Right forelimb (tissue), 1 donor: ENCODE measurements at places on chromosomes 11 and 22.
A peak's percentile ranks its signal among the peaks of the same experiment; 100 is the strongest.

DNA sequence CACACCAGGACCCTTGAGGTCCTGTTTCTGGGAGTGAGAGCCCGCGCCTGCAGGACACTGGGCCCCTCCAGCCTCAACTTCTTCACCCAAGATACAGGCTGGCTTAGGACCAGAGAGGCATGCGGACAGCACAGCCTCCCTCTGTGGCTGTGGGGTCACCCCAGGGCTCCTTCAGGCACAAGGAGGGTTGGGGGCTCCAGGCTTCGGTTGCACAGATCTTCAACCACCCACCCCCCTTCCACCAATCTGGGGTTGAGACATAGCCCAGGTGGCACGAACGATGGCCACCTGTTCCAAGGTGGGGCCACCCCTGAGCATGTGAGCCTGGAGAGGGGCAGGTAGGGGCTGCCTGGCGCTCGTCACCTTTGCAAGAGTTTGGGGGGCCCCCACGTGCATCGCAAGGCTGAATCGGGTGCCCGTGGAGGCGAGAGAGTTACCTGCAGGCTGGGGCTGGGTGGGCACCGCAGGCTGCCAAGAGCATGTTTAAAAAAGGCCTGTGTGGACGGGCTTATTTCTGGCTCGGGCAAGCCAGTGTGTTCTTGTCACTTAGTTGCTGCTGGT is 1.2 kb downstream of the ZDHHC8 start:
- DNase-seq: no peak

- DNase-seq: peak; percentile 83
These were observed at the start of gene CD44 for GRCh38 chr11:35138943-35139721. Gene CD44, plus strand, starts transcription at chr11:35139171. Its CDS starts 133 bp downstream, at chr11:35139304.

- no peak for DNase-seq
These were observed 74.2 kb downstream of the MORC2 start for GRCh38 chr22:30894371-30894740.

DNA sequence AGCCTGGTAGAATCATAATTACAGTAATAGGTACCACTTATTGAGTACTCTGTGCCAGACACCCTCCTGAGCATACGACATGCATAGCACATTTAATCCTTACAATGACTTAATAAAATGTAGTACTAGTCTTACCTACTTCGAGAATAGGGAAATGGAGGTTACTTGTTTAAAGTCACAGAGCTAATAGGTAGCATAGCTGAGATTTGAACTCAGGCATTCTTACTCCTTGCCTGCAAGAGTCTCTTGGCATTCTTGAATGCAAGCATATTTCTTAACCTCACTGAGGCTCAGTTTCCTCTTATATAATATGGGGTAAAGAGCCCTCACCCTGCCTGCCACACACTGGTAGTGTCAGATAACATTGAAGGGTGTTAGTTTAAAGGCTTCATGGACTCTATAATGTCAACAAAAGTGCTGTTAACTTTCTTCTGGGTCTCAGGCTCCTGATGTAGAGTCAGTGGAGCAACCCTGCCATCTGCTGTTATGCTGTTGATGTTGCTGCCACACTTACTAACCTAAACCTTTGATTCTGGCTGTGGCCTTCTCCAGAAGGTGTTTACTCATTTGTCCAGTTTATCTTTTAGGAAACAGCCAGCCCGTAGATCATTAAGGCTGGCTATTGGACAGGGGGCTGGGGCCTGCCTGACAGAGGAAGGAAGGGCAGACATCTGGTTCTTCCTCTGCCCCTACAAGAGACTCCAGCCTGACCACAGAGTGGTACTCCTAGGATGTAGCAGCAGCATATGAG is 18.9 kb downstream of the LIMK2 start:
- DNase-seq: no peak

DNA sequence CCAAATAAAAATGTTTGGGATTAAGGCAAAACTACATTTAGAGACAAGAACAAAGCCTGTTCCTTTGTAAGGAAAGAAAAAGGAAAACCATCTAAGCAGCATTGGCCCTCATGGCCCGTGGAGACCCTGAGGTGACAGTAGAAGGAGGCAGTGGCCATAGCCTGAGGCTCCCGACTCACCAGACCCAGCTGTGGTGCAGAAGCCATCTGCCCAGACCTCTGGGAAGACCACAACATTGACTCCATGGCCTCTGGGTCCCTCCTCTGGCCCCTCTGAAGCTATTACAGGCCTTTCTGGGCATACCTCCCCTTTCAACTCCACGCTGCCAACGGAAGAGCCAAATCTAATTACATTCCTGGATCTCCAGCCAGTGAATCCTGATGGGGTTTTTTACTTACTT is 6.4 kb downstream of the PRAME start:
- no peak for DNase-seq

GRCh38 chr11:25613451-25613850 is 718.5 kb upstream of the ANO3 start:
- DNase-seq: no peak

DNA sequence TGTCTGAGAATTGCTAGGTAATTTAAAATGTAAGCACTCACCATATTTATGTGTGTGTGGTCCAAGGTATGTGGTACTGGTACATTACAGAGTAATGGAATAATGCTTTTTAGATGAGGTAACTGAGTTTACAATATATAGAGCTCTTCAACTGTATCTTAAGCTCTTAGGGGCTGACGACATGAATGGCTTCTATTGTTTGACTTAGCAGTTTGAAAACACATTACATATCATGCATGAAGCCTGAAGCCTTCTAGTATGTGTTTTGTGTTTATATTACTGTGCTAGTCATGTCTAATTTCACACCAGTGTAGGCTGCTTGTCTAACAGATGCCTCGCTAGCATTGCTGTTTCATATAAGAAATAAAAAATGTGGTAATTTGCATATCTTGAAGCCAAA is 37.2 kb downstream of the GAS2 start:
- DNase-seq: no peak

- no peak for DNase-seq
These were observed 71.8 kb downstream of the ADAMTS15 start for GRCh38 chr11:130520271-130520671.

DNA sequence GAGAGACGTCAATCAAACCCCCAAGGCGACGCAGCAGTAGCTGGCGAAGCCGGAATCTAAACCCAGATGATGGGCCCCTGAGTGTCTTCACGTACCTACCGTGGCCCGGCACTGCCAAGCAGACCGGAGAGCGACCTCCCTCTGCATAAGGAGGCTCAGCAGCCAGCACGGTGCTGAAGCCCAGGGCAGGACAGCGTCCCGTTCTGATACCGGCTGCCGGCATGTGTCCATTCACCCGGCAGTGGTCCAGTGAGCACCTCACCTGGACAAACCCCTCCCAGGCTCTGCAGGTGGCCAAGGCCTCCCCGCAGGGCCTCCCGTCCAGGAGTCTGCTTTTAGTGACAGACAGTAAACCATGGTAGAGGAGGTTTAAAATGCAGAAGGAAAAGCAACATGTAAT is 142.0 kb downstream of the BRD1 start:
- DNase-seq: no peak

DNA sequence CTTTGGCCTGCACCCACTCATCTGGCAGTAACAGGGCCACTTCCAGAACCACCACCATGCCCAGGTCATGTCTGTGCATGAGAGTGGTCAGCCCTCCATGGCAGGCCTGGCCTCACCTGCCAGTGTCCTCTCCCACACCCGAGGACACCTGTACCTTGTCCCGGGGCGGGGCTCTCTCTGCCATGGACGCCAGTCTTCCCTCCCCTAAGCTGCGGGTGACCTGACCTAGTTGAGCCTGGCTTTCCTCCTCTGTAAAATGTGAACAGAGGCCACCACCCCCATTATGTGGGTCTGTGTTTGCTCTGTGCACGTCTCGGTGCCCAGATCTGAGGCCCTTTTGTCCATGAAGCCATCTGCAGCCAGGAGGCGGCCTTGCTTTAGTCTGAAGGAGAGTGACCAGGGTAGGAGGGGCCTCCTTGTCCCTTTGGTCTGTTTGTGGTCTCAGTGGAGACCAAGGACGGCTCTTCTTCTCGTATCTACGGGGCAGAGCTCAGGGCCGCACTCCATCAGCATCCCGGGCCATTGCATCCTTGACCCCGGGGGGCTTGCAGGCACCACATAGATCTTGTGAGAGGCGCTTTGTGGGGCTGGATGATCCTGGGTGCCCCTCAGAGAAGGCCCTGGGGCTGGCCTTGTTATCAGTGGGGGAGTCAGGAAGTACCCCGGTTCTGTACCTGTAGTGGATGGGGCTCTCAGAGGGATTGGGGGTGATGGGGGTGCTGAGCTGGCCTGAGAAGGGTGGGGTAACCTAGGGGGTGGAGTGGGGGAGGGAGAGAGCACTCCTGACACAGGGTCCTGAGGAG is 121.6 kb downstream of the KCNQ1 start:
- peak; percentile 32 for DNase-seq

- no peak for DNase-seq
These were observed 1.2 kb upstream of the APOBEC3C start for GRCh38 chr22:39012533-39013511.

DNA sequence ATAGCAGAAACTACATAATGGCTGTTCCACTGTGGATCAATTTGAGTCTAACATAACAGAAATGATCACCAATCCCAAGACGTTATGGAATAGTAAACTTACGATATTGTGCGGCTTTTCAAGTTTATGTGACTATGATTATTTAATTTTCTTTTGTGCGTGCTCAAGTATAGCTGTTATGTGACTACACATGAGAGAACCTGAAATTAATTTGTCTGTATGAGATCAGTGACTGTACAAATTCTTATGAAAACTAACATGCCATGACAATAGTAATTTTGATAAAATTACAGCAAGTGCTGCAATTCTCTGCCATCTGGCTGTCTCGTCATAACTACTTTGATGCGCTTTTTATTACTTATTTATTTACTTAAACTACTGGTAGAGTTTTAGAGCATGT is 343.2 kb downstream of the DCDC1 start:
- no peak for DNase-seq

GRCh38 chr11:111526501-111526900 is 11.9 kb downstream of the HOATZ start:
- DNase-seq: no peak

DNA sequence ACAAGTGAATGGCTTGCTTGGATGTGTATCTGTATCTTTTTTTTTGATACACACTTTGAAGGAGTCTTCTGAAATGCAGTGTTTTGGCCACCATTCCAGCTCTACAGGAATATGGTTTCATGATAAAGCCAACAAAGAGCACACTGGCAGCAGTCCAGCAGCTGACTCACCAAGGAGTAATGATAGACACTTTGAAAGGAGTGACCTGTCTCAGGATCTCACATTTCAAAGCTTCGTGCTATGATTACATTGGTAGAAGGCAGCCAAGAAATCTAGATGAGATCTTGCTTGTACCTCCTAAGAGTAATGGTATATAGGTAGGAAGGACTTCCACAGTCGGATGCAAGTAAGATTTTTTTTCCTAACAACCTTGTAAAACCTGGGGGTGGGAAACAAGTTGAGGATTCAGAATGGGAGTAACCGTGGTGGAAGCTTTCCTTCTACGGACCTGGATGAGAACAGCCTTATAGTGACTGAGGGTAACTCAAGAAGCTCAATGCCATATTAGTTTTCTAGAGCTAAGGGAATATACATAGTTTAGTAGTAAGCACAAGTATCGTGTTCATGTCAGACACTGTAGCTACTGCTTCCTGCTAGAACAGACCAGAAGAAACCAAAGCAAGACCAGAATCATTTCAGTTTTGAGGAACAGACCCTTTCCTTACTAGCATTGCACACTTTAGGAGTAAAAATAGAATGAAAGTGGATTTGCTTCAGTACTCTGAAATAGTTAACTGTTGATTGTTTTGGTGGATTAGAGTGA is 25.0 kb downstream of the MTMR3 start:
- DNase-seq: no peak

- DNase-seq: no peak
These were observed 24.9 kb downstream of the NADSYN1 start for GRCh38 chr11:71477641-71478527.

DNA sequence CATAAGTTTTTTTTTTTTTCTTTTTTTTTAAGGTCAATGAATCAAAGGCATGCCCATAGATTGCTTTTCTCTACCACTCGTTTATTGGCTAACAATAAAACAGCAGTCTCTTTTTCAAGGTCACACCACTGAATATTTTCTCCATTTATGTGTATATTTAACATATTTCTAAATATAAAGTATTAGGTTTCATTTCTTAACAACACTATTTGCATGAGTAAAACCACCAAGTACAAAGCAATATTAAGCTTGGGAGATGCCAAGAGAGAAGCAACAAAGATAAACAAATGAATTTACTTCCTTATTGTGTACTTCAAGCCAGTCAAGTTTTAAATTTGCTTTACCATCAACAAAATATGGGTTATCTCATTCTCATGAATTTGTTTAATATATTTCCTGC is 708.9 kb upstream of the CCDC179 start:
- no peak for DNase-seq

GRCh38 chr22:41939981-41940831 is 6.7 kb downstream of the CENPM start:
- DNase-seq: no peak

- peak; percentile 78 for DNase-seq
These were observed 40.4 kb upstream of the AKIP1 start for GRCh38 chr11:8870411-8871170.

GRCh38 chr11:9601037-9601875 is 27.8 kb downstream of the WEE1 start:
- DNase-seq: no peak

- no peak for DNase-seq
These were observed 83.2 kb upstream of the PITPNB start for GRCh38 chr22:28002181-28002700.
